Hepatocyte (in vitro differentiated cells): ENCODE measurements at places on chromosomes 16 and 17. TPM values are rescaled to one million over a fixed set of nuclear protein-coding genes. Genes with fewer than 3 reads are reported as not detected.

DNA sequence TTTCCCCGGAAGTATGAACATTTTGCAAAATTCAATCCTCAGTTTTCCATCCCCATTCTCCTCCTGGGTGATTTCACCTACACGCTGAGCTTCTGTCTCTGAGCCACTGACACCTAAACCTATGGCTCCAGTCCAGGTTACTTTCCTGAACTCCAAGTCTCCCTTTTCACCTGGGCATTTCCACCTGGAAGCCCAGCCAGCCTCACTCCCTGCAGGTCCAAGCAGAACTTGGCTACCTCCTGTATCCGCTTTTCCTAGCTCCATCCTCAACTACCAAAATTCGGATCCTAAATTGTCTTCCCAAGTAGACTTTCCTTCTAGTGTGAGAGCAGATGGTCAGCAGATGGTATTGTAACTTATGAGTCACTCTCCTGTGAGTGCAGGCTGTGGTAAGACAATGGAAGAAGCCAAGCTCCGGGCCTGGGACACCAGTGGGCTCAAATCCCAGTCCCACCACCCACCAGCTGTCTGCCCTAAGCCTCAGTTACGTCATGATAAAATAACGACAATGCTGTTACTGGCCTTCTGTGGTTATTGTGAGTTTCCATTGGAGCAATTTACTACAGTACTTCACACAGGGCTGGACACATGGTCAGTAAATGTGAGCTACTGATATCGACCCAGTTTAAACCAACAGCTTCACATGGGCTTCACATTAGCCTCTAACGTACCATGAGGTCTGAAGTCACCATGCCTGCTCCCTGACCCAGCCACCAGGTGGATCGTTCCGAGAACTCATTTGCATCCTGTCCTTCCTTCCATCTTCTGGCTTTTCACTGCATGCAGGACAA, 33.3 kb downstream of the PECAM1 start:
- H3K36me3 ChIP-seq: no peaks in the 10 kb centered on the region
- H3K27ac ChIP-seq: no peak overlapping the region
- no peak overlapping the region for H3K4me3 ChIP-seq
- H3K4me1 ChIP-seq: no peaks in the 10 kb centered on the region
- DNase-seq: no peak

GRCh38 chr17:3667366-3668278, 756 bp downstream of the TAX1BP3 start:
- no peaks in the 10 kb centered on the region for H3K36me3 ChIP-seq
- no peaks in the 10 kb centered on the region for H3K27me3 ChIP-seq
- peak overlapping the region; percentile 98 for H3K27ac ChIP-seq
- peak overlapping the region; percentile 65 for H3K4me3 ChIP-seq

DNA sequence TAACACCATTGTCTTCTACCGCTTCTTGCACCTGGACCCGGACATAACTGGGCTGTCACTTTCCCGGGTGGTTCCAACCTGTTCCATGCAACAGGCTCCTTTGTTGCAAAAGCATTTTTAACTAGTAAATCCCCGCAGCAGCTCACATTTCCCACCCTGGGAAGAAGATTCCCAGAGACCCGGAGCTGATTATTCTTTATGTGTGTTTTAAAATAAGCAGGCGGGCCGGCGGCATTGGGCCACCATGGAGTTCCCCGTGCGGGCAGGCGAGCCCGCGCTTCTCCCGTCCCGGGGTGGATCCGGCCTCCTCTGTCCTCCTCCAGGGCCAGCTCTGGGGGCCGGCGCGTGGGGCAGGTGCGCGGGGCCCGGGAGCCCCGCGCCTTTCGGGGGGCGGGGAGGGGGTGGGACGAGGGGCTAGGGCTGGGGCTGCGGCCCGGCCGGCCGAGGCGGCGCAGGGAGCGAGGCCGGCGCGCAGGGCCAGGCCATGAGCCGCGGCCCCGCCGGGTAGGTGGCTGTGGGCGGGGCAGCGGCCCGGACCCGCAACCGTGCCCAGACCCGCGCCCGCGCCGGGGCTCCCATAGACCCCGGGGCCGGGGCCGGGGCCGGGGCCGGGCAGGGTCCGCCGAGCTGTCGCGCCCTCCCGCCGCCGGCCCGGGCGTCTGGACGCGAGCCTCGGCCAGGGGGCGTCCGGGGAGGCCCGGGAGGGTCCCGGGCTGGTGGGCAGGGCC, 1.7 kb downstream of the CRAMP1 start:
- H3K27me3 ChIP-seq: no peaks in the 10 kb centered on the region
- H3K27ac ChIP-seq: no peak overlapping the region
- peak overlapping the region; percentile 80 for H3K4me3 ChIP-seq
- peak; percentile 63 for DNase-seq

- DNase-seq: no peak
- H3K4me3 ChIP-seq: no peak overlapping the region
- H3K27me3 ChIP-seq: no peaks in the 10 kb centered on the region
Observed at GRCh38 chr17:52789829-52790228, 631.3 kb upstream of the CA10 start.

DNA sequence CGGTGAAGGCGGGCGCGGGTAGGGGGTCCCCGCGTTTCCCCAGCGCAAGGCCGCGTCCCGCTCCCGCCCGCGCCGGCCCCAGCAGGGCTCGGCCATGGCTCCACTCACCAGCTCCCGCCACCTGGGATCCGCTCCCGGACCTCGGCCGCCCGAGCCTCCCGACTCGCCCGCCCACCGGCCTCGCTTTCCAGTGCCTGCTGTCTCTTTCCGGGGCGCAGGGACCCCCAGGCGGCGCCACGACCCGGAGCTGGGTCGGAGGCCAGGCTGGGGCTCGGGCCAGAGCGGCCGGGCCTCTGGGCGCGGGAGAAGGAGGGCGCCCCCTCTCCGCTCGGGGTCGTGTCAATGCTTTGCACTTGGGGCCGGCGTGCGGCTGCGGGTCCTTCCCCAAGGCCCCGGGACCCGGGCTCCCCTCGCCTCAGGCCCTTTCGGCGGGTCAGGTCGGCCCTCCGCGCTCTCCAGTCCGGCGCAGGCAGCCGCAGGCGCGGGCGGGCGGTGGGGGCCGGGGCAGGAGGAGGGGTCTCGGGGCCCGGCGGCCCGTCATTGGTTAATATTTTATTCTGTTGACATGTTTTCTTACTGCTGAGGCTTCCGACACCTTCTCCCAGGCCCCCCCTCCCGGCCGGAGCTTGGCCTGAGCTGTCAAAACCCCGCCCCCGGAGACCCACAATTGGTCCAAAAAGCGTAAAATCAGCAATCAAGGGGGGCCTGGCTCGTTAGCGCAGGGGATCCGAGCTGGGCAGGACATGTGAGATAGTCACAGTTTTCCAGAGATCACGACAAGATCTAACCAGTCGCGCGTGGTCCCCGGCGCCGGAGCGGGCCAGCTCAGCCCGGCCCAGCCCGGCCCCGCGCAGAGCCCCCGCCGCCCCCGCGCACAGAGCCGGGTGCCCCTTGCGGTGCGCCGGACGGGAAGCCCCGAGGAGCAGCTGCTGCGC, at the start of gene TBX2:
TSS of gene TBX2 (plus strand) at position 713 of the 935 bp plus-strand sequence. CDS start 334 bp downstream, outside the sequence.
- H3K27ac ChIP-seq: peak within 1 kb of the TSS; percentile 99
- H3K27me3 ChIP-seq: peaks cover 80% of the 10 kb centered on the region
- peaks cover 7% of the 10 kb centered on the region for H3K4me1 ChIP-seq
- no peaks in the 10 kb centered on the region for H3K36me3 ChIP-seq

DNA sequence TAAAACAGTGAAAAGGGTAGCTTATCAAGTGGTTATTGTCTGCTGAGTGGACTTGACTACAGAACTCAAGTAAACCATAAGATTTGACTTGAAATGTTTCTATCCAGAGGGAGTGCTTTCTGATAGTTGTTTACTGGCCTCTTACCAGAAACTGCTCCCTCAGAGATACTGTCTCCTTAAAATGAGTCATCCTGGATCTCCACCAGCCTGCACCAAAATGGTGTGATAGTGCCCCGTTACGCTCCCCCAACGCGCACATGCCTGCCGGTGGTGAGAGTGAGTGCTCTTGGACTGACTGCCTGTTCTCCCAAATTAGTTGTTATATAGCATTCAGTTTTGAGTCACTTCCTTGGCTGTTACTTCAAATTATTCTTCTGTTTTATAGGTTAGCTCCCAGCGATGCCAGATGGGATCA, 22.9 kb downstream of the PRCD start:
- peaks cover 30% of the 10 kb centered on the region for H3K4me1 ChIP-seq
- no peak for DNase-seq
- H3K36me3 ChIP-seq: no peaks in the 10 kb centered on the region
- no peaks in the 10 kb centered on the region for H3K27me3 ChIP-seq
- H3K27ac ChIP-seq: no peak overlapping the region

DNA sequence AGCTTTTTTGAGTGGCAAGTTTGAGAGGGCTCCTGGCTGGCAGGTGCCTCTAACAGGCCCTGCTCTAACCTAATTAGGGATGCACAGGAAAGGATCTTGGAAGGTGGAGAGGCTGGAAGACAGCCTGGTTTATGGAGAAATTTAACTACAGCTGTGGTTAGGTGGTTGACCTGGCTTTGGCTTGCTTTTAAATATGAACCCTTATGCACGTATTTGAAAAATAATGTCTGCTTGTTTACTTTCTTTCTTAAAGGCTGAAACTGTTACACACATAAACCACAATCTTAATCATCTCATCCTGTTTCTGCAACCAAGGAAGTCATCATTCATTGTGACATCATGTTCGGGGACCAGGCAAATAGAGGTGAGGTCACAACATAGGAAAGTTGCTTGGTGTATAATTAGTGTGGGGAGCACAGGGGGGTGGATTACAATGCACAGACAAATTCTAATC, 23.1 kb upstream of the DHRS13 start:
- no peak overlapping the region for H3K4me3 ChIP-seq
- no peak for DNase-seq
- no peaks in the 10 kb centered on the region for H3K36me3 ChIP-seq
- H3K27me3 ChIP-seq: no peaks in the 10 kb centered on the region

- no peaks in the 10 kb centered on the region for H3K36me3 ChIP-seq
- H3K4me3 ChIP-seq: no peak overlapping the region
- no peak overlapping the region for H3K27ac ChIP-seq
- no peaks in the 10 kb centered on the region for H3K4me1 ChIP-seq
Observed at GRCh38 chr16:30976486-30976885, 8.5 kb upstream of the HSD3B7 start.

DNA sequence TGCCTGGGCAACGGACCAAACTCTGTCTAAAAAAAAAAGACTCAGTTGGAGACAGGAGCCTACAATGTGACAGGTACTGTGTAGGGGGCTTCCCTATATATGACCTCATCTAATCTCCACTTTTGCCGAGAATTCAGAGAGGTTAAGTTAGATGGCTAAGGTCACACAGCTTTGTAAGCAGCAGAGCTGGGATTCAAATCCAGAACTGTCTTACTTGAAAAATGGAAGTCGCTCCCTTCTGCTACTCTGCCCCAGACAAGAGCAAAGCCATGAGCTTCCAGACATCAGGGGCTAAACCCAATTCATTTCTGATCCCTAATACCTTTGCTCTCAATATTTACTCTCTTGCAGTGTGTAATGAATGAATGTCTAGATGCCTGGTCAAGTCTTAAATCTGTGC, 41.5 kb upstream of the ABCC12 start:
- H3K4me1 ChIP-seq: no peaks in the 10 kb centered on the region
- no peak overlapping the region for H3K27ac ChIP-seq
- no peak overlapping the region for H3K4me3 ChIP-seq

DNA sequence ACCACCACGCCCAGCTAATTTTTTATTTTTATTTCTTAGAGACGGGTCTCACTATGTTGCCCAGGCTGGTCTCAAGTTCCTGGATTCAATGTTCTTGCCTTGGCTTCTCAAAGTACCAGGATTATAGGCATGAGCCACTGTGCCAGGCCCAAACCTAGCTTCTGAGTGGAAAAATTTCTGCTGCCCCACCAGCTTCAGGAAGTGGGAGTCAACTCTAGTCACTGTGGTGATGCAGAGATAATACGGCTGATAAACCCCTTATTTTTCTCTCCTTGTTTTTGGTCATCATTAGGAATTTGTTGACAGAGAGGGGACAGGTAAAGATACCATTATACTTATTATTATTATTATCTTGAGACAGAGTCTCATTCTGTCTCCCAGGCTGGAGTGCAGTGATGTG, 27.8 kb upstream of the PHOSPHO1 start:
- no peak overlapping the region for H3K27ac ChIP-seq
- no peak overlapping the region for H3K4me3 ChIP-seq
- DNase-seq: no peak

DNA sequence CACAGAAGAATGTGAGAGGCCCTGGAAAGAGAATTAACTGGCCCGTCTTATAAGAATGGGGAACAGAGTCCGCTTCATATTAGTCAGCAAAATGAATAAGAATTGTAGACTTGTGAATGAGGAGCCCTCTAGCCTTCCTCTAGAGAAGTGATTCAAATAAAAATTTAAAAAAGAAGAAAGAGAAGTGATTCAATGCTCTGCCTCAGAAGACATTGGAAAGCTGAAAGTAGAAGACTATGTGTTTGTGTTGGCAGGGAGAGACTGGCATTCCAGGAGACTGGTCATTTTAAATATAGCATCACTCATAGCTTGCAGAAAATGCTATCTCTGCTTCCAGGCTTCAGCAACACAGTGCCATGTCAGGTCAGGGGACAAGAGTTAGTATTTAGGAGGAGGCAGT, 190.6 kb upstream of the HS3ST3A1 start:
- H3K27me3 ChIP-seq: no peaks in the 10 kb centered on the region
- DNase-seq: no peak
- H3K4me3 ChIP-seq: no peak overlapping the region
- no peaks in the 10 kb centered on the region for H3K4me1 ChIP-seq

- DNase-seq: no peak
- H3K27me3 ChIP-seq: no peaks in the 10 kb centered on the region
- H3K4me3 ChIP-seq: no peak overlapping the region
- peaks cover 50% of the 10 kb centered on the region for H3K4me1 ChIP-seq
- peak overlapping the region; percentile 72 for H3K27ac ChIP-seq
Observed at GRCh38 chr17:40448213-40448638, 5.0 kb downstream of the IGFBP4 start.

- peak overlapping the region; percentile 74 for H3K4me3 ChIP-seq
- no peak for DNase-seq
- no peaks in the 10 kb centered on the region for H3K27me3 ChIP-seq
- no peak overlapping the region for H3K27ac ChIP-seq
Observed at GRCh38 chr16:69133373-69133954, 1.0 kb downstream of the UTP4 start.

DNA sequence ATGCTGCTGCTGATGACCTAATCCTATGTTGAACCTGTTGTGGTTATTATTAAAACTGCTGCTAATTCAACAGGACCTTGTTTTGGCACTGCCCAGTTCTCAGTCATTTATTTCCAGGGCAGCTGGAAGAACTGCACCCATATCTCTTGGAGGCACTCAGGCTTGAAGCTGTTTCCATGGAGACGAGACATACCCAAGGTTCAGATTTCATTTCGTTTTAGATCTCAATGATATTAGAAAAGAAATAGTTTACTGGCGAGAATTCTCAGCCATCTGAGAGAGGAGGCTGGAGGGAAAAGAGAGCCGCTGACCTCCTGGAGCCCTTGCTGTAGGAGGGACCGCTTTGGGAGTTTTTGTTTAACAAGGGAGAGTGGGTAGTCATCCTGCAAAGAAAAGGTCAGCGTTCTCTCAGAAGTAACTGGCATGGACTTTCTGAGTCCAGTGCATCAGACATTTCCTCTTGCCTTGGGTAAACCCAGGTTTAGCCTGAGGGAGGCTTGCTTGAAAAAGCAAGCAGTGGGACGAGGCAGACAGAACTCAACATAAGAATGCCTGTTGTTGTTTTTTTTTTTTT, 75.4 kb downstream of the YPEL2 start:
- DNase-seq: peak; percentile 28
- H3K4me1 ChIP-seq: peaks cover 11% of the 10 kb centered on the region
- H3K36me3 ChIP-seq: peaks cover 4% of the 10 kb centered on the region

KRTAP4-8 gene
- not detected in 2 replicates for polyA plus RNA-seq

EFCAB5 gene
- 0.48 and 0.63 TPM in 2 replicates for polyA plus RNA-seq

MYADML2 gene
- 0.06 TPM in 2 replicates for polyA plus RNA-seq

TTLL6 gene
- polyA plus RNA-seq: not detected in 2 replicates

PCGF2 gene
- polyA plus RNA-seq: 11.0 and 13.0 TPM in 2 replicates

TPSAB1 gene
- not detected in 2 replicates for polyA plus RNA-seq

KRTAP4-5 gene
- polyA plus RNA-seq: not detected in 2 replicates

RASL10B gene
- polyA plus RNA-seq: 7.1 and 8.4 TPM in 2 replicates

SPATA32 gene
- 0.19 and 0.31 TPM in 2 replicates for polyA plus RNA-seq

CHD9NB gene
- 0.81 and 1.4 TPM in 2 replicates for polyA plus RNA-seq

TPSG1 gene
- 2.0 and 2.3 TPM in 2 replicates for polyA plus RNA-seq

TMEM235 gene
- 0.21 and 0.30 TPM in 2 replicates for polyA plus RNA-seq
